Right ventricle myocardium superior (tissue), 1 donor: ENCODE measurements at places on chromosomes 12 and 14. TPM values are rescaled to one million over a fixed set of nuclear protein-coding genes. Genes with fewer than 3 reads are reported as not detected.

DNA sequence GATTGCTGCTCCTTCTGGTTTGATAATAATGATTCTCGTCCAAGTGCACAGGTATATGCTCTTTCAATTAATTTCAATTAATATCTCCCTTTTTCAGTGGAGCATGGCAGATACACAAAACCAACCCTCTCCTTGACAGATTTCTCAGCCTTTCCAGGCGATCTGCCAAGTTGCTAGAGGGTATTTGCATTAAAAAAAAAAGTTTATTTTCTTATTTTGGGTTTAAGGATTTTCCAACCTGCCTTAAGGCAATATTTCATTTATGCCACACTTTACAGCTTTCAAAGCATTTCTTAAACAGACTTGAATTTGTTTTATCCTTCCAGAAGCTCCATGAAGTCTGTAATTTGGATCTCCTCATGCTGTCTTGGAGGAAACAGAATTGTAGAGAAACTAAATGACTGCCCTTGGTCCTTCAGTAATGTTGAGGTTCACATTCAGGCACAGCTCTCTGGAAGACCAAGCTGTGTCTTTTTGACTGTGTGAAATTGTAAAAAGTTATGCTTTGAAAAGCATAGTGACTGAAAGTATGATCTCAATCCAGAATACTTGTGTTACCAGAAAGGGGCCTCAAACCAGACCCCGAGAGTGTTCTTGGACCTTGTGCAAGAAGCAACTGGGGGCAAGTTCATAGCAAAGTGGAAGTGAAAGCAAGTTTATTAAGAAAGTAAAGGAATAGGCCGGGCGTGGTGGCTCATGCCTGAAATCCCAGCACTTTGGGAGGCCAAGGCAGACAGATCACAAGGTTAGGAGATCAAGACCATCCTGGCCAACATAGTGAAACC lies 2.3 kb downstream of the DGLUCY start:
- no peak for DNase-seq

DNA sequence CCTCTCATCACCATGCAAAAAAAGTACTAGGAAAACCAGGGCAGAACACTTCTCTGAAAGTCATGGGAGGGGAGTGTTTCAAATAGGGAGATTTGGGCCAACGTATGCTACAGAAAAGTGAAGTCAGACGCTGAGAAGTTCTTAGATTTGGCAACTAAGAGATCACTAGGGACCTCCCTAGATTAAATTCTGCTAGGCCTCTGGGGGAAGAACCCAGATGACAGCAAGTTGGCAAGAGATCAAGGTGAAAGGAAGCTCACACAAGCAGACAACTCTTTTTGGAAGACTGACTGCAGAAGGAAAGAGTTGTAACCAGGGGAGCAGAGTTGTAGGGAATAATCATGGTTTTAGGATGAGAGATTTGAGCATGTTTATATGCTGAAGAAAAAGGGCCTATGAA lies 20.7 kb downstream of the IQSEC3 start:
- DNase-seq = no peak

DNA sequence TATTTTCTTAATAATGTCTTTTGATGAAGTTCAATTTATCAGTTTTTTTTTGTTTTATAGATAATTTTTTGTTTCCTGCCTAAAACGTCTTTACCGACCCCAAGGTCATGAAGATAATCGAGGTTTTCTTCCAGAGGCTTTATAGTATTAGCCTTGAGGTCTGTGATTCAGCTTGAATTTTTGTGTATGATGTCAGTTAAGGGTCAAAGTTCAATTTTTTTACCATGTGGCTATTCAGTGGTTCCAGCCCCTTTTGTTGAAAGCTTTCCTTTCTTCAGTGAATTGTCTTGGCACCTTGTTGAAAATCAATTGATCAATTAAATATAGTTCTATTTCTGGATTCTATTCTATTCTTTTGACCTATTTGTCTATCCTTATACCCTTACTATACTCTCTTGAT lies 3.2 kb upstream of the MGST1 start:
- no peak for DNase-seq

- DNase-seq = no peak
Measured at GRCh38 chr14:56543436-56543835, 36.2 kb upstream of the TMEM260 start.

Gene GLI1
- 0.56 TPM for total RNA-seq

- no peak for DNase-seq
Measured at GRCh38 chr12:11171969-11172675, 1.1 kb downstream of the SMIM10L1 start.

GRCh38 chr14:89351516-89352404 lies 65.3 kb downstream of the FOXN3 start:
- DNase-seq = no peak

GRCh38 chr12:128994856-128995255 lies 141.6 kb downstream of the GLT1D1 start:
- no peak for DNase-seq

DNA sequence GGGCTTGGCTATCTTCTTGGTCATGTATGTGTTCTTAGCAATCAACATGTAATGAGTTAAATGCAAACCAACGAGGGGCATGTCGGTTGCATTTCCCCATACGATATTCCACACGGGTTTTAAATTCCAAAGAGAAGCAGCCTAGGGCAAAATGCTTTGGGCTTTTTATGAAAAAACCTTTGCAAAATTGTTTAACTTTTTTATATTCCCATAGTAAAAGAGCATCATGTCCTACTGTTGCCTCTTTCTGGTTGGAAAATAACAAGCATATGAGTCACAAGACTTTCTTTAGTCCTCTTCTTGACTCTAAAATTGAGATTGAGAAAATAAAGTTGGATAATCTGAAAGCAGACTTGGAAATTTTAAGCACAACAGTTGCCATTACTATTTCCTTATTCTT lies 3.8 kb upstream of the DIO2 start:
- DNase-seq = no peak

- DNase-seq = peak; percentile 30
Measured at GRCh38 chr14:100299238-100299560, 7.0 kb downstream of the SLC25A29 start.

GRCh38 chr12:50515587-50515986 lies 10.8 kb downstream of the DIP2B start:
- no peak for DNase-seq

Gene TBX3
- total RNA-seq = 11.8 TPM

Gene SERPINA12
- total RNA-seq = not detected

Gene PAH
- 0.51 TPM for total RNA-seq

DNA sequence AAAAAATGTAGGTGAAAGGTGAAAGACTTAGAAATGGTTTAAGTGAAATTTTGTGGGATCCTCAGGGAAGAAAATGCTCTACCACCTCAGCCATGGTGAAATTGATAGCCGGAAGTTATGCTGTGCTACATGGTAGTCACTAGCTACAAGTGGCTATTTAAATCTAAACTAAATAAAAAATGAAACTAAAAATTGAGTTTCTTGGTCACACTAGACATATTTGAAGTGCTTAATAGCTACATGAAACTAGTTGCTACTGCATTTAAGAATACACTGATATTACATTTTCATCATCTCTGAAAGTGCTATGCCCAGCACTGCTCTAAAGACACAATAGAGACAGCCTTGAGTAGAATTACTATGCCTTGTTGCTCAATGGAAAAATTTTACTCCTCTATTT lies 10.3 kb upstream of the SLCO1B3 start:
- no peak for DNase-seq

DNA sequence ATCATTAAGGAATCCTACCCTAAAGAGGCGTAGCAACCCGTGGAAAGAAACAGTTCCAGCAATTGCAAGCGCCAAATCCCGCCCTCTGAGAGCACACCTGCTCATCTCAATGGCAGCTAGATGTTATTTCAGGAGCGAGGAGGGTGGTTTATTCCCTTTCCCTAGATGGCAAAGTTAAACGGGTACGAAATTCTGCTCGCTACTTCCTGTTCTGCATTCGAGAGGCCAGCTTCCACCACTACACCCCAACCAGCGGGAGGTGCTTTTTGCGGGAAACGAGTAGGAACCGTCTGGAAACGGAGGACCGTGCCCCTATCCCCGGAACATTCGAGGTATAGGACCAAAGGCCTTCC lies 536 bp downstream of the VPS29 start:
- no peak for DNase-seq

Gene CELA1
- total RNA-seq = not detected

Gene CCDC177
- not detected for total RNA-seq

- DNase-seq = no peak
Measured at GRCh38 chr14:106579084-106579483, 1052.7 kb downstream of the TMEM121 start.

Gene LRTM2
- not detected for total RNA-seq

Gene PTGER2
- 0.65 TPM for total RNA-seq

Gene OTUB2
- 0.56 TPM for total RNA-seq

DNA sequence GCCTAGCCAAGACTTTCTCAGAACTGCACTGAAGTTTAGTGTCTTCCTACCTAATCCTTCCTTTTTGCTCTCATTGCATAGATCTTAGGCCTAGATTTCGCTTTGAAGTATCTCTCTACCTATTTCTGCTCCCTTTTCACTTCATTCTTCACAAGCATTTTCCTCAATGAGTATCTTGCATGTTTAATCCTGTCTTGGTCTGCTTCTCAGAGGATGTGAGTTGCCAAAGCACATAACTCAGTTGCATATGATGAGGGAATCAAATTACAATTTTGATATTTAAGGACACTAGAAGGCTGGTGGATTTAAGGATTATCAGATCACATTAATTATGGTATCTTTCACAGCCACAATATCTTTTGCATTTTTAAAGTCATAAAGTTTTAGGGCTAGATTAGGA lies 195.5 kb upstream of the DAAM1 start:
- no peak for DNase-seq

Gene CMKLR1
- total RNA-seq = 7.2 TPM

Gene CD63
- 723 TPM for total RNA-seq

- DNase-seq = no peak
Measured at GRCh38 chr12:96361074-96361473, 39.2 kb downstream of the CDK17 start.
